Stimulated activated naive CD4-positive, alpha-beta T cell treated with Interleukin-2 at 50 U/mL for 16 hours (primary cell): ENCODE measurements at places on chromosomes 6 and 20.

- no peak for DNase-seq
These were observed 24.1 kb downstream of the NPEPL1 start for GRCh38 chr20:58716476-58717277.

DNA sequence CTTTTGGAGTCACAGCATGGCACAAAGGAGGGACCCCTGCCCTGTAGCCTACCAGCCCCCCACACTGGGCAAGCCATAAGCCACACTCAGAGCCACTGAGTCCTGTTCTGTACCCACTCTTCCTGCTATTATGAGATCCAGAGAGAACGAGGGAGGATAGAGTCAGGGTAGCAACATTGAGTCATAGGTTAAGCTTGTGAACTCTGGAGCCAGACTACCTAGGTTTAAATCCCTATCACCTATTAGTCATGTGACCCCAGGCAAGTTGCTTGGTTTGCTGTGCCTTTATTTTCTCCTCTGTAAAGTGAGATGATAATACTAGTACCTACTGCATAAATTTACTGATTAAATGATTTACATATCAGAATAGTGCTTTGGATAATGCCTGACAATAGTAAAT is 540 bp downstream of the CNBD2 start:
- no peak for DNase-seq

DNA sequence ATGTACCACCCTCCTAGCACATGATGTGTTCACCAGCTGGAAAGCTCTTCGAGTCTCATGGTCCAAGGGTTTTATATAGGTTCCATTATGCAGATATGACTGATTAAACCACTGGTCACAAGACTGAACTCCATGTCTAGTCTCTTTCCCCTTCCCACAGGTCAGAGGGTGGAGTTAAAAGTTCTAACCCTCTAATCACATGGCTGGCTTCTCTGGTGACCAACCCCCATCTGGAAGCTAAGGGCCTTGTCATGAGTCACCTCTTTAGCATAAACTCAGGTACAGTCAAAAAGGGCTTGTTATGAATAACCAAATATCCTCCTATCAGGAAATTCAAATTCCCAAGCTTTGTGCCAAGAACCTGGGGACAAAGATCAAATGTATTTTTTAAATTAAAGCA is 52.0 kb upstream of the KLHL31 start:
- no peak for DNase-seq

GRCh38 chr6:150159757-150160156 is 16.9 kb downstream of the PPP1R14C start:
- no peak for DNase-seq

DNA sequence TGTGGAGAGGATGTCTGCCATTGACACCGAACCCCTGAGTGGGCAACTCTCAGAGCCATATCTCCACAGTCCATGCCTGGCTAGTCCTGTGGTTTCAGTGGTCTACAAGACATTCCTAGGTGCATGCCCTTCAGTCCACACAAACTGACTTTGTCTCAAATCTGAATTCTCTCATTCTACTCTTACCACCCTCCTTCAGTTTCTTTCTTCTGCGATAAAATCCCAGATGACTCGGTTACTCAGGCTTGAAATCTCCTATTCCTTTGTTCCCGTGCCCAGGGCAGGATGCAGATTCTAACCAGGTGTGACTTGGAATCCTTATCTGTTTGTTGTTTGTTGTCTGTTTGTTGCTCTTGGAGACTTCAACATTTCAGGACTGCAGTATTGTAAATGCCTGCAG is 9.3 kb downstream of the CDS2 start:
- DNase-seq = no peak

- no peak for DNase-seq
These were observed 7.4 kb upstream of the INSM1 start for GRCh38 chr20:20360464-20360863.

DNA sequence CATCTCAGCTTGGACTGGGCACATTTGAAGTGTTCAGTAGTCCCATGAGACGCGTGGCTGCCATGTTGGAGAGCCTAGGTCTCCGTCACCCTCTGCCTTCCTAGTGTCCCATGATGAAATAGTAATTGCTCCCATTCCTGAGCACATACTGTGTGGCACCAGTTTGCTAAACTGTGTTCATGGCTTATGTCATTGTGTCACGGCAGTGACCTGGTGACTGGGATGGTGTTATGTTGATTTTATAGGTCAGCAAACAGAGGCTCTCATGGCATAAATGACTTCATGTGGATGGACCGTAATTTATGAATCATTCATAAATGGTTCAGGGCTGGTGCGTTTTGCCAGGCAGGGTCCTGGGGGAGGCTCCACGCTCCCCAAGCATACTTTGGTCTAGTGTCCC is 3.8 kb downstream of the BCAS4 start:
- DNase-seq = no peak

GRCh38 chr20:44210406-44211176 is at the start of gene OSER1:
Gene OSER1, minus strand, starts transcription at chr20:44210771. Its CDS starts 3,814 bp downstream, at chr20:44206957.
- peak; percentile 97 for DNase-seq

- DNase-seq = peak; percentile 7
These were observed 823.4 kb upstream of the GJE1 start for GRCh38 chr6:141309295-141309694.

DNA sequence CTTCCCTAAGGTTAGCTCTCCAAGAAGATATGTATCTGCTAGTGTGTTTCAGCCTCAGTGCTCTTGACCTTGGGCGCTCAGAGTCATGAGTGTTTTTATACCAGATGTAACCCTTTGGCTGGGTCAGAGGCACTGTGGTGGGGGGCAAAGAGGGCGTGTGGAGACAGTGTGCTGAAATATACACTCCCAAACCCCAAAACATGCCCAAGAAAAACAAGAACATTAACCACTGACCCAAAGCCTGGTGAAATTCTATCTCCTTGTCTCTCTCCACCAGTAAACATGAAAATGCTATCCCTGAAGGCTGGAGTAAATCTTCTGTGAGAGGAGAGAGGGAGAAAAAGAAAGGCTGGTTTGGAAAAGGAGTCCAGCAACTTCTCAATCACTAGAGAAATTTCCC is 47.9 kb downstream of the ISM1 start:
- DNase-seq = no peak

- no peak for DNase-seq
These were observed 26.7 kb downstream of the RNASET2 start for GRCh38 chr6:166929542-166930189.

- peak; percentile 19 for DNase-seq
These were observed 519 bp downstream of the MTRF1L start for GRCh38 chr6:153001767-153002612.

DNA sequence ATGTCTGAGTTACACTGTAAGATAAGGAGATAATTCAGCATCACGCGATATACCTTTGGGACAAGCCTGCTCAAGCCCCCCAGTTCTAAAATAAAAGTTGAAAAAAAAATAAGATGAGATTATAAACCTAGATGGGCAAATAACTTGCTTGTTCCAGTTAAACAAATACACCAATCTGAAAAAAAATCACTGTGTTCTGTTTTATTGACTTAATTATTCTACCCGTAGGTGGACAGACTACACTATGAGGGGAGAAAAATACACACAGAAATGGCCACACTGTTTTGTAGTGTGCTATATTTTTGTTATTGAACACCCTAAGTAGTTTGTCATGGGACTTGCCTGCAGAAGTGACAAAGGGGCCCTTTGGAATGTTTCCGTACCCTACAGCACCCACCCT is 70.9 kb downstream of the CRYBG1 start:
- no peak for DNase-seq

- no peak for DNase-seq
These were observed 36.2 kb downstream of the HLA-F start for GRCh38 chr6:29759457-29759856.

DNA sequence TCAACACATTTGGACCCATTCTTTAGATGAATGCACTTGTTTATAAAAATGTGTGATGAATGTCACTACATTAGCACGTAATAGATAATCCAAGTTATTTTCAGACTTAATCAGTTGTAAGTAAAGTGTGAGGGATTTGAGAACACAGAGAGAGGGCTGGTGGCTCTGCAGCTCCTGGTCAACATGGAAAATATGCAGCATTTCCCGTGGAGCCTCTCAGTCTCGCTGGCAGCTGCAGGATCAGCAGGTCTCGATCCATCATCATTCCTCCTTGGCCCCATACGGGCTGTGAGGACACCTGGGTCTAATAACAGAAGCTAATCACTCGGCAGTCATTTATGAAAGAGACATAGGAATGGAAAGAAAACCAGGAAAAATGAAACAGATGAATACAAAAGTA is 390.2 kb downstream of the PRKN start:
- DNase-seq = no peak

GRCh38 chr20:57089699-57090144 is 176.7 kb downstream of the BMP7 start:
- DNase-seq = no peak

DNA sequence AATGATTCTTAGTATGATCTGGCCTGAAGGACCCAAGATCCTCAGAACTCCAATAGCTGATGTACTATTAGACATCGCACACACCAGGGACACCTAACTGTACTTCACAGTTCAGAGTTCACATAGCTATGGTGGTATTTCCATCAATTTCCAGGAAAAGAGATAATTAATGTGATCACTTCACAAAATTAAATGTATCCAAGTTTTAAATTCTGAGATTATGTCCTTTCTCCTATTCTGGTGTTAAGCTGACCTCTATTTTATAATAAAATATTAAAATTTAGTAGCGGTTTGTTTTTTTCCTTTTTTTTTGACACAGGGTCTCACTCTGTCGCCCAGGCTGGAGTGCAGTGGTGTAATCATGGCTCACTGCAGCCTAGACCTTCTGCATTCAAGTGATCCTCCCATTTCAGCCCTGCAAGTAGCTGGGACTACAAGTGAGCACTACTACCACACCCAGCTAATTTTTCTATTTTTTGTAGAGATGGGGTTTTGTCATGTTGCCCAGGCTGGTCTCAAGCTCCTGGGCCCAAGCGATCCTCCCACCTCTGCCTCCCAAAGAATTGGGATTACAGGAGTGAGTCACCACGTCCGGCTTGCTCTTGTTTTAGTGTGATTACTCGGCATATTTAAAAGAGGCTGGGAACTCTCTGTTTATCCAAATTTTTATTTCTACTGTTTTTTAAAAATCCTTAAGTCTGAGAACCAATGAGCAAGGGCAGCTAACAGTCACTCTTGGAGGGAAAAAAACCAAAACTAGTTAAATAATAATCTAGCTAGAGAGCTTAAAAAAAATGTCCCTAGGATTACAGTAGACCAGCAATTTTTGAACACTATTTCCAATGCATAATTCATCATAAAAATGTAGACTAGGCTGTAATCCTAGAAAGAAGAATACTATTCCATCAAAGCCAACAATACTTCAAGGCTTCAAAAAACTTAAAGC is 16.0 kb downstream of the KIF13A start:
- no peak for DNase-seq

DNA sequence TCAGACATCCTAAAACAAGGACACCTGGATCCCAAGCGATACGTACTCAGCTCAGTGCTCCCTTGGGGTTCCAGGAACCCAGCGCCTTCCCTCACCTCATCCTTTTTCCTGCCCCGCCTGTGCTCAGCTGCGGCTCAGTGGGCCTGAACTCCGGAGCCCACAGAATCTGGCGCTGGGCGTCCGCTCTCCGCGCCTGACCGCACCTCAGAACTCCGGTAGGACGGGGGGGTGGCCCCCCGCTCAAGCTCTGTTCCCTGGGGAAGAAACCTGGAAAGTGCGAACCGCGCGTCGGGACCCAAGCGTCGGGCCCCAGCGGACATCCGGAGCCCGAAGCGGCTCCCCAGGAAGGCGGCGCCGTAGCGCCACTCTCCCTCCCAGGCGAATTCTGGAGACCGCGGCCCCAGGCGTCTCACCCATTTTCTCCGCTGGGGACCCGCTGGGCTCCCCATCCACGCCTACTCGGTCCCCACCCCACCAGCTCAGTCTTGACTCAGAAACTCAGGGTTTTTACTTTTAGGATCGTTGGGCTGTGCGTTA is 336 bp upstream of the LY6G5C start:
- DNase-seq = peak; percentile 30

GRCh38 chr20:36305602-36306551 is at the start of gene DLGAP4:
Gene DLGAP4, plus strand, starts transcription at chr20:36306339. Its CDS starts 125,379 bp downstream, at chr20:36431718.
- DNase-seq = no peak

DNA sequence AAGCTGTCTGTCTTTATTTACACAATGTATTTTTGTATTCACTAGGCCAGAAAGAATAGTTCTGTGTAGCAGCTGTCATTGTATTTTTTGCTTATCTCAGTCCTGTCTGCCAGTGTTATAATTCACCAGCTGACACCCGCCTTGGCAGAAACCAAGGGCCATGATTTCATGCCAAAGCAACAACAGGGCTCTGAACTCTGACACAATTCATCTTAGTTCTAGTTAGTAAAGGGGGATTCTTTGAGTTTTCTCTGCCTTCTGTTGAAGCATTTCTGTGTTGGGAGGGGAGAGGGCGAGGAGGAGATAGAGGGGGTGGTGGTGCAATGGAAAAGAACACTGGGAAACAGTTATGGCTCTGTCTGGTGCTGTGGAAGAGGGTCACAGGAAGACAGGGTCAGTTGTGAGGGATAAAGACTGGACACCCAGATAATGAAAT is 684.6 kb upstream of the MARCKS start:
- no peak for DNase-seq

DNA sequence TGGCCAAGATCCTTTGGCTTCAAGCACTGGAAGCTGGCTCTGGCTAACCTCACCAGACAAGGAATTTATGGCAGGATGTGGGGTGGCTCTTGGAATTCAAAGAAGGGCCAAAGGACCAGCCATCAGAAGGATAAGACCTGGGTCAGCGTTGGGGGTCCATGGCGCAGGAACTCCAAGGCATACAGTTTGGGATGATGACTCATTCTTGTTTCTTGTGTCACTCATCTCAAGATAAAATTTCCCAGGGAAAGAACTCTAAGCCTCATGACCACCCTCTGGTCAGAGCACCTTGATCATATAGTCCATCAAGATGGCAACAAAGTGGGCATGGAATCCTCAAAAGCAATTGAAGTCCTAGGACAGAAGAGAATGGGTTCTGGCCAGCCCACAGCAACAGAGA is 4.8 kb downstream of the ZBTB9 start:
- no peak for DNase-seq

DNA sequence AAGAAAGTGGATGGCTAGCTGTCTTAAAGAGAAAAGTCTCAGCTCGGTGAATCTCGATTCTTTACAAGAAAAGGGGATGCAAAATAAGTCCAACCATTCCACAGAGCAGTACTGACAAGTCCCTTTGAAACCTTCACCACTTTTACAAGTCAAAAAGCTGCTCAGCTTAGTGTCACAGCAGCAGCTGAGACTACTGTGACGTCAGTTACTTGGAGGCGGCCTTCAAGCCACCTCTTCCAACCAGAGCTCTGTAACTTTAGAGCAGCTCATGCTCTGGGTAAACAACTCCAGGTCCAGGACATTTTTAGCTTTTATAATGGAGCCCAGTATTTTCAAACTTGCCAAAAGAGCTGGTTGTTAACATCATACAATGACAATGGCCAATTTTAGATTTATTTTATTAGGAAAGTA is at the start of gene KIAA0408:
Gene KIAA0408 (minus strand): TSS at position 159 of the 411 bp plus-strand sequence. CDS start 5,408 bp downstream, outside the sequence.
- DNase-seq = no peak

GRCh38 chr6:82867946-82868345 is 197.7 kb downstream of the UBE3D start:
- DNase-seq = no peak

DNA sequence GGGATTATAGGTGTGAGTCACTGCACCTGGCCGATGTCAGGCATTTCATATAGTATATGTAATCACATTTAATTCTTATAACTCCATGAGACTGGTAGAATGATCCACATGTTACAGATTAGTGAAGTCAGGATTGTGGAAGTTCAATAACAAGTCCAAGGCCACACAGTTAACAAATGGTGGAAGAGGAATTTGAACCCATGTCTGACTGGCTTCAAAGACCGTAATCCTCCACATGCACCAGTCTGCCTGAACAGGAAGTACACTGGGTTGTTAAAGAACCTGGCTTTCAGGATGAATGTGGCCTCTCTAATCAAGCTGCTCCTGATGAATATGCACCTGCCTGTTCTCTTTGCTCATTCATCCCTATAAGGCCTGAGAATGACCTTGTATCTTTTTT is 122.0 kb upstream of the HDAC2 start:
- DNase-seq = no peak

GRCh38 chr6:164825386-164825785 is 484.0 kb downstream of the C6orf118 start:
- DNase-seq = no peak
